Activated CD4-positive, alpha-beta T cell treated with anti-CD3 and anti-CD28 coated beads for 24 hours (primary cell): ENCODE measurements at places on chromosomes 6 and 20.

DNA sequence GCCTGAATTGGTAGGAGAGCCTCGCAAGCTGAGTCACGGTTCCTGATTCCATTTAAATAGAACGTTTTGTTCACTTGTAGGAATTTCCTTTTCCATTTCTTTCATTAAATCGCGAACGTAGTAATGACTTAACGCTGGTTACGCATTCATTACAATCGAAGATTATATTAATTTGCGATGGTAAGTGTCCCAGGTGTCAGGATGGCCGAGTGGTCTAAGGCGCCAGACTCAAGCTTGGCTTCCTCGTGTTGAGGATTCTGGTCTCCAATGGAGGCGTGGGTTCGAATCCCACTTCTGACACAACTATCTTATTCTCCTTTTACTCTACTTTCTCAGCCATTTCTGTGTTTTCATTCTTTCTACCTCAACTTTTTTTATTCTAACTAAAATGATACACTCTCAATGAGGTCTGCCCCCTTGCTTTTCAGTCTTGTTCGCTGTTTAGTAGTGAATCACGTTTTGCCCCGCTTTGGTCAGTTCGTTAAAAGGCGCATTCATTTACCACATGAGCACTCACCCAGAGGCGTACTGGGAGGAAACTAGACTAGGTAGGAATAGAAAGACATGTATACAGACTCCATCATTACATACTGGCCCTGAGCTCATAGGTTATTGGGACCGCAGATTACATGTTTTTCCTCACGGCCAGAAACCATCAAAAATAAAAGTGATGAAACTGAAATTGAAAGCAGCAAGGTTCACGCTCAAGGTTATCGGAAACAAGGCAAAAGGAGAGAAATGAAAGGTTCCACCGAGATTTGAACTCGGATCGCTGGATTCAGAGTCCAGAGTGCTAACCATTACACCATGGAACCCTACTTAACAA, 17.3 kb upstream of the TRIM27 start:
- peak; percentile 60 for DNase-seq

DNA sequence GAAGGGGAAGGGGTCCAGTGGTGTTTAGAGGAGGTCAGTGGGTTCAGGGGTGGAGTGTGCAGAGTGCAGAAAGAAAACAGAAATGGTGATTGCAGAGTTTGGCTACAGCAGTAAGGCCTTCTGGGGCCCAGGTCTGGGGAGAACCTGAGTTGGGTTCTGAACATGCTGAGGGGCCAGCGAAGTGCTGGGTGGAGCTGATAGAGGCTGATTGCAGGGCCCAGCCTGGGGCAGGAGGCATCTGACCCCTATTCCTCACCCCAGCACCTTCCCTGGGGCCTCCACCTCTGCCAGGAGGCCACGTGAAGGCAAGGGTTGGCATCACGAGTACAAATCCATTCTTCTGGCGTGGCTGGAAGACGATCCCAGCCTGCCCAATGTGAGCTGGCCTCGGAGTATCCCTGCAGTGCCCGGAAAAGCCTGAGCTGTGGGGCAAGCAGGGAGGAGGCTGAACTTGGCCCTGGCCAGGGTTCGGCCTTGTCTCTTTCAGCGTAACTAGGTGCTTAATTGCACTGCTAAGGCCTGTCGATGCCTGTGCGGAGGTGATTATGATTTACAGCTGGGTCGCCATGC, 35.3 kb downstream of the VSTM2L start:
- no peak for DNase-seq

- DNase-seq = no peak
These were observed 116.2 kb upstream of the MMS22L start for GRCh38 chr6:97399208-97399607.

DNA sequence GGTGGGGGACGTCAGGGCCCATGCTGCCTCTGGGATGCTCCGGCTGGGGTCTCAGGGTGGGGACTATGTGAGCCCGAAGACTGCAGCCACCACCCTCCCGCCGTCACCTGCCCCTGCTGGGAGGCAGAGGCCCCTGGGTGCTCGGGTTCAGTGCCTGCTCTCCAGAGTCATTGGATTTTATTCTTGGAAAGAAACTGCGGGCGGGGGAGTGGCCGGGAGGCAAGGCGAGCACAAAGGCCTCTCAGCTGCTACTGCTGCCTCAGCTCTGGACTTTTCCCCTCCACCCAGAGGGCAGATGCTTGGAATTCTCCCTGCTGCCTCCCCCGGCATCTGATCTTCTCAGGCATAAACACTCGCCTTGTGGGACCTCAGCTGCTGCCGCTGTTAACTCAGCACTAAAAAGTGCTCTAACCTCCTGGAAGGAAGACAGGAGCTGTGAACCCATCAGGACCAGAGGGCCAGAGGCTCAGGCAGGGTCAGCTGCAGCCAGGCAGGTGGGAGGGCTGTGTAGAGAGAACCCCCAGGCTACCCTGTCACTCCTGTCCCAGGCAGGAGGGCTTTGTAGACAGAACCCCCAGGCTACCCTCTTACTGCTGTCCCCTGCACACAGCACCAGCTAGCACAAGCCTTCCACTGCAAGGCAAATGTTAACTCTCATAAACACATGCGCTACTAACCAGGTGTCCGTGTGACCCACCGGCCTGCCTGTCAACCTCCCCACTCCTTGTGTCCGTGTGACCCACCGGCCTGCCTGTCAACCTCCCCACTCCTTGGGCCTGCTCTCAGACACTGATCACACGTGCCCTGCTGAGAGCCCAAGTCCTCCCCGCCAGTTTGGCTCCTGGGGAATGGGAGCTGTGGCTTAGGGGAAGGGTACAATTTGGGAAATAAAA, 9.4 kb upstream of the FRMD1 start:
- no peak for DNase-seq

DNA sequence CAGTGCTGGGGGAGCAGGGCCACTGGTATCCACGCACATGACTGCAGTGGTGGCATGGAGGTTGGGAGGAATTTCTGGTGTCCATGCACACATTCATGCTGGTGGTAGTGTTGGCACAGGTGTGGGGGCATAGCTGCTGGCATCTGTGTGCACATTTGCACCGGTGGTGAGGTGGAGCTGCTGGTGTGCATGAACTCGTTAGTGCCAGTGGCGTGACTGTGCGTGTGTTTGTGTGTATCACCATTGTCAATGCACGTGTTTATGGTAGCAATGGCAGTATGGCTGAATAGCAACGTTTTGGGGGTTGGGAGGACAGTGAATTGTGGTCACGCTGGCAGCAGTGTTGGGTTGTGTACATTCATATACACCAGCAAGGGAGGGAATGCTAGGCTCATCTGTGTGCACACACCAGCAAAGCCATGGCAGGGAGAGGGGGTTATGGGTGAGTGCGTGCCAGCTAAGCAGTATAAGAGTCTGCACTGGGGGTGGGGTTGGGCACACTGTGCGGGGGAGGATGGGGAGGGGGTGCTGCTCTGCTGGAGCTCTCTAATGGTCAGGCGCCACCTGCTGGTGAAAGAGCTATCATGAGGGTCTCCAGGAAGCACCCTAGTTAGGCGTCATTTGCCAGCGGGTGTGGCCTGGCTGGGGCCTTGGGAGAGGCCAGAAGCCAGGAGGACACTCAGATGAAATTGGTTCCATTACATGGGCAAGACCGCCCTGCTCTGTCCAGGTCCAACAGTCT, 626.1 kb upstream of the ID4 start:
- DNase-seq = no peak

GRCh38 chr6:117906958-117907600, at the start of gene SLC35F1:
TSS of gene SLC35F1 (plus strand) at chr6:117907264.
- DNase-seq = no peak

GRCh38 chr20:62945771-62946339, 6.7 kb upstream of the SLC17A9 start:
- no peak for DNase-seq

DNA sequence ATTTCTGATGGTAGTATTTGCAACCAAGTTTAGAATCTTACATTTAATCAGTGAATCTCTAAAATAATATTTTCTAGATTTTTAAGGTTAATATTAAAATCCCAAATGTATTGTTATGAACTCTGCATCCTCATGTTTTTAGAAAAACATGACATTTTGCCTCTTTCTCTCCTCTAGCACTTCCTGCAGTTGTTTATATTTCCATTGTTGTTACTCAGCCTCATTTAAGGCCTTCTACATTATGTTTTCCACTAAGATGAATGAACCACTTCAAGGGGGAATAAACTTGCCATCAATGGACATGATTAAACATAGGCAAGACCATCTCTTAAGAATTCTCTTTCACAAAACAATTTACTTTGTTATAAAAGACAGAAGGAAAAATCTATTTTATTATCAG, 333.5 kb upstream of the IRAK1BP1 start:
- DNase-seq = no peak

- DNase-seq = no peak
These were observed 10.0 kb upstream of the TBX18 start for GRCh38 chr6:84774157-84774984.

- no peak for DNase-seq
These were observed 397.1 kb downstream of the ARHGAP18 start for GRCh38 chr6:129312880-129313279.

GRCh38 chr6:2737885-2738284, 12.8 kb downstream of the MYLK4 start:
- no peak for DNase-seq

DNA sequence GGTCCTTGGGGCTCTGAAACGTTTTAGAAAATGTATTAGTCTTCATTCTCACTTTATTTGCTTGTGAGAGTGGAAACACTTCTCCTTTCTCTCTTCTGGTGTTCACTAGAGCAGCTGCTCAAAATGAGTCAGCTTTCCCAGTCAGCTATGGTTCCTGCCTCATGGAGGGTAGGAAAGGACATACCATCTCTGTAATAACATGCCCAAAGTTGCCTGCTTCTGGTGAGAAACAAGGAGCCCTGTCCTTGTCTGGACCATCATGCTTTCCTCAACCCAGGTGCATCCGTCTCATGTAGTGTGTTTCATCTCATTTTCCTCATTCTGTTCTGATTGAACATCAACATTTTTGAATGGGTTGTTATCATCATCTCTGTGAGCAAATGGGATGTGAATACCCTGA, 17.1 kb upstream of the TINAG start:
- DNase-seq = no peak

DNA sequence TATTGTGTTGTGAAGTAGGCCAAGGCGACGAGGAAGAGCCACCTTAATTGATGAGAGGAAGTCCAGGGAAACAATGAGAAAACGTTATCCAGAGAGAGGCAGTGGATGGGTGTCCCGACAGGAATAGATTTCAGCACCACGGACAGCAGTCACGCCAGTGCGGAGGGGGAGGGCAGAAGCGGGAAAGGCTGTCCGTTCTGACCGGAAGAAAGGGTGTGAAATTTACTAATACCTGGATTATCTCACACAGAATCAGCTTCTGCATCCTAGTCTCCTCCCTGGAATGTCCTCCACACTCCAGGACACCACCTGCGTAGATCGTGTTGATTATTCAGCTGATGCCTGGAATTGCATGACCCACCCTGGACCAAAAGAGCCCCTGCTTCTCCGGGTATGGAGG, 7.4 kb upstream of the BPIFA3 start:
- DNase-seq = peak; percentile 6

GRCh38 chr20:24954566-24954965, 5.5 kb downstream of the CST7 start:
- no peak for DNase-seq

- no peak for DNase-seq
These were observed 734.3 kb downstream of the QKI start for GRCh38 chr6:164148788-164149187.

DNA sequence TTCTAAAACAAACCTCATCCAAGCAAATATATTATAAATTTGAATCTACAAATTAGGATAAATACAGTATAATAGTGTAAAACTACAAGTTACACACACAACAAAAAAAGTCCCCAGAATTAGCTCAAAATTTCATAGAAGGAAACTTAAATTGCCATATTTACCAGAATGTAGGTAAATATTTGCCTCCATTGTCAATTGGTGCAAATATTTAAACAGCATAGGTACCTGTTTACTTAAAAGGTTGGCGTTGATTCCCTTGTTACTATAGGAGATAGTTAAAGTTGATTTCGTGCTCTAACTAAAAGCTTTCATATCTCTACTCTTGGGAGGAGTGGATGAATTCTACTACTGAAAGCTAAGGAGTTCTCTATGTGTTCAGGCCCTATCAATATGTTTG, 111.6 kb upstream of the TENT5A start:
- no peak for DNase-seq

DNA sequence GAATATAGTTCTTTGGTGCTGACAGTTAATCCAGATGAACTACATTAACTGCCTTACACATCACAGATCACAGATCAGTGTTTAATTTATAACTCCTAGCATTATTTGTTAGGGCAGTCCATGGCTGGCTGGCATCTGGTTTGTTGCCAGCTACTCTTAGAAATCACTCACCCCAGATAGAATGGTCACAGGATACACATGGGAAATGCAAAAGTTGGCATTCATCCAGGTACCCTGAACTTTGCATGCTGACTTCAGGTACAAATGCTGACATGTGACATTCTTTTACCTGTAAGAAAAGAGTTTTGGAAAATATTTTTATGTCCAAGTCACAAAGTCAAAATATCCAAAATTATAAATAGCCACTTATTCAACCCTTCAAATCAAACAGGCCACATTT, 20.2 kb downstream of the FBXL4 start:
- no peak for DNase-seq

- DNase-seq = no peak
These were observed 332.6 kb downstream of the UTRN start for GRCh38 chr6:144617708-144618107.

- DNase-seq = no peak
These were observed 22.2 kb downstream of the RWDD2A start for GRCh38 chr6:83215131-83216047.

DNA sequence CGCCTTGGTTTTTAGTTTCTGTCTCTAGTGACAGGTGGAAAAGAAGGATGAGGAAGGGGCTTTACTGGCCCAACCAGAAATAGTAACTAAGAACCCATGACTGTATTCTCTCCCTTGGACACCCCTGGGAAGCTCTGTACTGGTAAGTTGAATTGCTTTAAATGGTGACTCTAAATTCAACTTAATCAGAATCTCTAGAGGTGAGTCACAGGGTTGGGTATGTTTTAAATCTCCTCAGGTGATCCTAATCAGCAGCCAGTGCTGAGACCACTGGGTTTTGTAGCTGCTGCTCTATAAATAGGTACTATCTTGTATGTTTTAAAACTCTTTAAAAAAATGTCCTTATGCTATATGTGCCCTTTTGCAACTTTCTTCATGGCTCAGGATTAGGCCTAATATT, 314.0 kb upstream of the ECI2 start:
- DNase-seq = no peak

DNA sequence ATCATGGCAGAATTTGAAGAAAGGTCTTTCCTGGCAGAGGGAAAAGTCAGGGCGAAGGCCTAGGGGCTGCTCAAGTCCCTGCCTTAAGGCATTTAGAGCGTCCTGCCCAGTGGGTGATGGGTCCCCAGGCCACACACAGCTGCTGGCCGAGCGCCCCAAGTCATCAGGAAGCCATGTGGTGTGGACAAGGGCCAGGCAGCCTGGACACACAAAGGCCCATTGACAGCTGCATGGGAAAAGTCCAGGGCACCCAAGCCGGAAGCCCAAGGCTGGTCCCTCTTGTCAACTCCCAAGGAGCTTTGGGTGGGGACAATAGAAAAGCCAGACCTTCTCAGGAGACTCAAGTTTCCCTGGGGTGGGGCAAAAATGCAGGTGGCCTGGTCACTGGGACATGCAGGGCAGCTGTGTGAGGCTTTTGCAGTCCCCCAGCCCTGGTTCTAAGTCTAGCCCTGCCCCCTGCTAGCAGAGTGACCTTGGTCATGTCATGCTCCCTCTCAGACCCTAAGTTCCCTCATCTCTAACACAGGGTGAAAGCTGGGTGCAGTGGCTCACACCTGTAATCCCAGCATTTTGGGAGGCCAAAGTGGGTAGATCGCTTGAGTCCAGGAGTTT, 44.3 kb upstream of the PTGIS start:
- DNase-seq = no peak

- DNase-seq = no peak
These were observed 9.0 kb upstream of the MRGBP start for GRCh38 chr20:62787321-62787720.

GRCh38 chr6:161128230-161128629, 136.7 kb downstream of the MAP3K4 start:
- DNase-seq = no peak
